Stimulated activated CD4-positive, alpha-beta T cell treated with anti-CD3 and anti-CD28 coated beads, Interleukin-15, amount 100 ng/mL, for 24 hours (primary cell): ENCODE measurements at places on chromosomes 12 and 14.
A peak's percentile ranks its signal among the peaks of the same experiment; 100 is the strongest.

GRCh38 chr12:14612898-14613445 lies 45.3 kb upstream of the PLBD1 start:
- no peak for DNase-seq

- no peak for DNase-seq
Observed at GRCh38 chr14:98028162-98028561, 1231.0 kb downstream of the VRK1 start.

DNA sequence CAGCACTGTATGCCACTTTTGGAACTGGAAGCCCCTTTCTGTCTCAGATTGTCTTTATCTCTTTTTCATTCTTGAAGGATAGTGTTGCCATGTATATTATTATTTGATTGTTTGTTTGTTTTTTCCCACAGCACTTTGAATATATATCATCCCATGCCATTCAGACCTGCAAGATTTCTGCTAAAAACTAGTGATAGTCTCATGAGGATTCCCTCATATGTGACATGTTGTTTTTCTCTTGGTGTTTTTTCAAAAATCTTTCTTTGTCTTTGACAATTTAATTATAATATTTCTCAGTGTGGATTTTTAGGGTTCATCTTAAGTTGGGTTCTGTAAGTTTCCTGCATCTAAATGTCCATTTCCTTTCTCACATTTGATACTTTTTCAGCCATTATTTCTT lies 36.8 kb upstream of the SCAF11 start:
- no peak for DNase-seq

GRCh38 chr12:111186347-111186746 lies 182.5 kb downstream of the PHETA1 start:
- DNase-seq, result no peak

- DNase-seq, result no peak
Observed at GRCh38 chr12:88684610-88685009, 104.3 kb upstream of the KITLG start.

DNA sequence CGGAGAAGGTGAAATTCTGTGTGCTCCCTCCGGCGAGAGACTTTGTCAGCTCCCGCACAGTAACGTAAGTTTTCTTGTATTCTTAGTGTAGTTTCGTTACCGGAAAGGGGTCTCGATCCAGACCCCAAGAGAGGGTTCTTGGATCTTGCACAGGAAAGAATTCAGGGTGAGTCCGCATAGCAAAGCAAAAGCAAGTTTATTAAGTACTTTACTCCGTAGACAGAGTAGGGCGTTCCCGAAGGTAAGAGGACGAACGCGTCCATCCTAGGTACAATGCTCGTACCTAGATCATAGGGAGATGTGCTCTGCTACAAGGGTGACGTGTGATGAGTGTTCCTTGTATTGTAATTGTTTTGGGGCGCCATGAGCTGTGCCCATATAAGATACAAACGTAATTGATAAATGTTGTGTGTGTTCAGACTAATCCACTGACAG lies 293 bp downstream of the IFI27L1 start:
- peak; percentile 7 for DNase-seq

DNA sequence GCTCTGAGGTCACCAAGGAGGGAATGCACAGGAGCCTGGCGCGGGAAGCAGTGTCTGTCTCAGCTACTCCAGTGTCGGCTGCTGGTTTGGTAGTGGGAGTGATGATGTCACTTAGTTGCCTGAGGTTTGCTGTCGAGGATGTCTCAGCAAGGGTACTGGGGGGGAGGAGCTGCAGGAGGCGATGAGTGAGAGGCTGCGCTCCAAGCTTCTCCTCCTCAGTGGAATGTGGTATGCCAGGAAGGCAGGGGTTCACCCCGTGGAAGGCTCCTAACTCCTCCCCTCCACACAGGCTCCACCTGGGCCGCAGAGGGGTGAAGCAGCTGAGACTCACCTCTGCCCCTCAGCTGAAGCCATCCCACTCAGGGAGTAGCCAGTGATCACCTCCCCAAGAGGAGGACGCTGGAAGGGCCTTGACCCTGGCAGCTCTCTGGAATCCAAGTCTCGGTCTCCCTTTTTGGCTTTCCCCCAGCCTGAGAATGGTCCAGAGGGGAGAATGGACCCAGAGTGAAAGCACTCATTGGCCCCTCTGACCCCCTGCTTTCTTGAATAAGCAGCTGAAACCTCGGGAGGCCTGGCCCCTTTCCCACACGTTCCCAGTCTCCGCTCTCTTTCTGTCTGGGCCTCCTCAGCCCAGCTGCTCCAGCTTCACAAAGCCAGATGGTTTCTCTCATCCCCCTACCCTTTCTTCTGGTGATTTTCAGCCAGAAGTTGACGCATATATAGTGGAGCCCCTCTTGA lies 178.9 kb upstream of the FKBP4 start:
- DNase-seq, result no peak

- no peak for DNase-seq
Observed at GRCh38 chr14:58771016-58771415, 133.3 kb downstream of the DACT1 start.

GRCh38 chr14:96102081-96102856 lies 63.1 kb downstream of the C14orf132 start:
- DNase-seq, result no peak

GRCh38 chr12:108985750-108986149 lies 35.1 kb downstream of the SVOP start:
- no peak for DNase-seq

GRCh38 chr14:75604979-75605851 lies 26.8 kb downstream of the FLVCR2 start:
- DNase-seq, result no peak

GRCh38 chr14:102523569-102524450 lies 14.2 kb upstream of the ANKRD9 start:
- DNase-seq, result no peak

- DNase-seq, result no peak
Observed at GRCh38 chr12:11564984-11565651, 84.4 kb upstream of the ETV6 start.

GRCh38 chr14:51295646-51296263 lies 55.7 kb downstream of the TMX1 start:
- DNase-seq, result no peak

DNA sequence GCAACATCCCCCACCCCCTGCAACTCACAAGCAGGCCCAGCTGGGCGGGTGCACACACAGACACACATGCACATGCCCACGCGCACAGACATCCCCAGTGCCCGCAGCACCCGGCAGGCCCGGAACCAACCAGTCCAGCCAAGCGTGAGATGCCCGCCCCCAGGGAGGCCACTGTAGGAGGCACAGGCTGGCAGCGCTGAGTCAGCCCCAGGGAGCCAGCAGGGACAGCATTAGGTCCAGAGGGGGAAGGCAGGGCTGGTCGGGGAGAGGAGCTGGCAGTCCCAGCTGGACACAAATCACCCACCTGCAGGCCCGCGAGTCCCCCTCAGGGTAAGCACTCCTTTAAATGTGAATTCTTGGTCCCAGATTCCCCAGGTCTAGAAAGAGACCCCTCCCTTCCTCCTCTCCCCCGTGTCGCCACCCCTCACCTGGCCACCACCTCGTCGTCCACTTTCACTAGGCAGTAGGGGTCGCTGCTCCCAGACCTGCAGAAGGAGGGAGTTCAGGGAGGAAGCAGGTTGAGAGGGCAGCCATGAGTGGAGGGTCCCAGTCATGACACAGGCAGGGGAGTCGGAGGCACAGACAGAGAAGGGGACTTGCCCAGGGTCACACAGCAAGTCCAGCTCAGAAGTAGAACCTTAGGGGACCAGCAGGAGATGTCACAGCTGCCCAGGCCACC lies 5.0 kb downstream of the RASAL1 start:
- no peak for DNase-seq

- DNase-seq, result no peak
Observed at GRCh38 chr12:99131751-99132199, 486.7 kb downstream of the APAF1 start.

DNA sequence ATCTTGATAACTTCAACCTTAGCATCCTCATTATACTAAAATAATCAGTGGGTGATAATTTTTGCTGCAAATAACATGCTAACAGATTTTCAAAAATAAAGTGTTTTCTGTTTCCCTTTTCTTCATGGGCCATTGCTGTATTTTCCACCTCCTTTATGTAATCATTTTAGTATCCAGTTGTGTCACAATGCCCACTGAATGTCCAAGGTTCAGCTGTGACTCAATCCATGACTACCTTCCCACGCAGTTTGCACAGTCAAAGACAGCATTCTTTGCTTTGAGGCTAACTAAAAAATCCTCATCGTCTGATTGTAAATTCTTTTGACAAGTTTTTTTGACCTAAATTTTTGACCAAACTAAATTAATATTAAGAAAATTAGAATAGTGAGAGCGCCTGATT lies 474.1 kb downstream of the FLRT2 start:
- DNase-seq, result no peak

DNA sequence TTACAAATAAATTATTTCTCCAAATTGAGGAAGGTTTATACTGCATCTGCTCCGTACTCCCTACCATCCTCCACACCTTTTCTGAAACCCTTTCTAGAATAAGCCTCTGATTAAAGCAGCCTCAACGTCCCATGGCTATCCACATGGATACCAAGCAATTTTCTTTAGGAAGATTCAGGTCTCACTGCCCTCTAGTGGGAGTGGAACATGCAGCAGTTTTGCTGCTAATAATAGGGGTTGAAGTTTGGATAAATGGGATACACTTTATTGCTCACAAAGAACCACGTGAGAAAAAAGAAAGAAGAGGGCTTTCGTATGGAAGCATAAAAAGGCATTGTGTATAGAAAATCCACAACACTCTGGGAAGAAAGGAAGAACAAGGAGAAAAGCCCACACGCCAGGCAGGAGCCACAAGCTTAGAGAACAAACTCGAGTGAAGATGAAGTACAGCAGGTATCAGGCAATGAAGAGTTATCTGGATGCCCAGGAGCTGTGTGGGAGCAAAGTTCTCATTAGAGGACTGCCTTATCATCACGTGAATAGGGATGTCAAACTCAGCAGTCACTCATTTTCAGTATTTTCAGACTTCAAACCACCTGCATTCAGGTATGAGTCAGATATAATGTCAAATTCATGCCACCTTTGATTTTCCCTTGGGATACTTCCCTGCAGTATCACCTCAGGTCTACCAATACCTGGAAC lies 45.8 kb downstream of the CCER1 start:
- no peak for DNase-seq

- DNase-seq, result no peak
Observed at GRCh38 chr12:52035190-52035589, 16.1 kb upstream of the NR4A1 start.

DNA sequence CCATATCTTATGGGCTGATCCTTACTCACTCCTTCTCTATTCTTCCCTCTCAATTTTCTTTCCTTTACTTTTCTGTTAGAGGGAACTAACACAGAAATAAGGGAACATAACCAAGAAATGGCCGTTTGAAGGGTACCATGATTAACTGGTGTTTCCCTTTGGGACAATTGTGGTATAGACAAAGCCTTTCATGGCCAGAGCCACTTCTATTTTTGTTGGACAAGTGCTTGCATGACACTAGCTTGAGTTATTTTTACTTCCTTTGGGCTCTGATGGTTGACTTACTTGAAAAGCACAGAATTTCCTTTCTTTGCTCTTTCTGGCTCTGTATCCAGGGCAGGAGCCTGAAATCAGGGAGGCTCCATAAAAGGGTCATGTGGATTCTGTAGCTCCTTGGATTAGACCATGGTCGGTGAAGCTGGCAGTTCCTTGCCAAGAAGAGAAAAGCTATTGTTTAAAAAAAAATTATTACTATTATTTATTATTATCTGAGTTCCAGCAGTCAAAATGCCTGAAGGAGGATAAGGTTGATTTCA lies 130.6 kb downstream of the KTN1 start:
- no peak for DNase-seq

DNA sequence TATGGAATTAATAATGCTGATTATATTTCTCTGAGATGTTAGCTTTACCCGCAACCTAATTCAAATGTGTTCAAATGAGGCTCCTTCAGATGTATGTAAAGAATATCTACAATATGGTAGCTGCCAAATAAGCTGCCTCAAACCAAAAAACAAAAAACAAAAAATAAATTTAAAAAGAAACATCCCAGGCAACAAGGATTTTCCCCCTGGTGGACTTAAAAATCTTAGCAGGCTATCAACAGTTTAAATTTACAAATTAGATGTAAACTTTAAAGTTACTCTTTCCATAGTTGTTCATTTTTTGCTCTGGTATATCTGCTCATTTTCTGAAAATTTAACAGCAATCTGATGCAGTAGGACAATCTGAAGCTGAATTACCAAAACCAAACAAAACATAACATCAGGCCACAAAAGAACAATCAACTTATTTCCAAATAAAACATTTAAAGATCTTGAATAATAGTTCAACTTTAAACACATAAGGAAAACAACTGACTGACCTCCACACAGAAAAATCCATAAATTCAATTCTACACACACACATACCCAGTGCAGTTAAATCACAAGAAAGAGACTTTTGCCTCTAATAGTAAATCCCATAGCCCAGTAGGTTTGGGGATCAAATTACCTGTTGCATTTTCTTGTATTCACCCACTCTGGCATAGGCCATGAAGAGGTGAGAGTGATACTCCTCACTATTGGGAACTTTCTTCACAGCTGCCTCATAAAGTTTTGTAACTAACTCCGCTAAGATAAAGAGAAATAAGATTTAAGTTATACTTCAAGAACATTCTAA lies 21.3 kb downstream of the NAA25 start:
- DNase-seq, result no peak

- DNase-seq, result no peak
Observed at GRCh38 chr12:38399711-38400206, 83.2 kb downstream of the ALG10B start.

GRCh38 chr12:20040831-20041230 lies 327.5 kb upstream of the PDE3A start:
- no peak for DNase-seq

DNA sequence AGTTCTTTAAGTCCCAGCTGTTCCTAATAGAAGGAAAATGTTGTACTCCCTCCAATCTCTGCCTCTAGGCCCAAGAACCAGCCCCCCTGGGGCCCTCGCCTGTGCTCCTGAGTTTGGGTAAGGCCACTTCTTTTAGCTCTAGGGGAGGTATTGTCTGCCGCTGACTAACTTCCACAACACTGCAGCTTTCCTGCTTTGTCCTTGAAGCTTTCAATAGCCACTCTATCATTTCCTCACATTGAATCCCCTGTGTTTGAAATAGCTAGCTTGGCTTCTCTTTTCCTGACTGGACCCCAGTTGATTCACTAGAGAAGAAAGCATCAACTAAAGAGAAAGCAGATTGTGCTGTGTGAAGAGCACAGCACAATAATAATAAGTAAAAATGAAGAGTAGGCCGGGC lies 28.8 kb downstream of the KRT80 start:
- no peak for DNase-seq

DNA sequence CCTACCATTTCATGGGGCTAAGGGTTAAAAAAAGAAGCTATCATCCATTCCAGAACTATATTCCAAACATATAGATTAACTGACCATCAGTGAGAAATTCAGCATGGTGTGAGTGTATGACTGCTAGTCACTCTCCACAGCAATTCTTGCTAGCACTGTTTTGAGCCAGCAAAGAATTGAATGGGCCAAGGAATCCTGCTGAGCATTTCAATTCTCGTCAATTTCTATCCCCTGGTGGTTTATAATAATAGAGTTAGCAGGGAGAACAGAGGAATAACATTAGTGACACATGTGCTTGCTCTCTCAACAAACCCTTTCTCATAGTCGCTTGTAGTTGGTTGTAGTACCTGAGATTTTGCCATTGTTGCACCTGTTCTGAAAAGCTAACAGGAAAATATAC lies 7.2 kb downstream of the MBIP start:
- no peak for DNase-seq
